Panc1 (cell line): ENCODE measurements at places on chromosomes 7 and 10.

GRCh38 chr10:94094540-94094939 is 100.8 kb downstream of the PLCE1 start:
- no peak for DNase-seq

DNA sequence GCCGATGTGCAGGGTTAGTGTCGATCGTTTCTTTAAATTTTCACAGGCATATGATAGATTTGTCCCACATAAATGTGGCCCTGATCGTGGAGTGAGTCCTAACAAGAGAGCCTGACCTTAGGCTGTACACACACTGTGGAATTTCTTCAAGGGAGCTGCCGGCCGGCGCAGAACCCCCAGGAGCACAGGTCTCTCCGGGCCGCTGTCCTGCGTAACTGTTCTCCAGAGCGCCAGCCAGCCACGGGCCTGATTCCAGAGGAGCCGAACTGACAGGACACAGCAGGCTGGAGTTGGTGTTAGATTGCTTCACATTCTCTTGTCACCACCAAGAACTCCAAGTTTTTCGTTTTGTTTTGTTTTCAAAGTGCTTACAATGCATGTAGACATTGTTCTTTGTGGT is 37.3 kb downstream of the SHH start:
- no peak for DNase-seq

- no peak for DNase-seq
Observed at GRCh38 chr7:52695973-52696595, 339.3 kb upstream of the POM121L12 start.

DNA sequence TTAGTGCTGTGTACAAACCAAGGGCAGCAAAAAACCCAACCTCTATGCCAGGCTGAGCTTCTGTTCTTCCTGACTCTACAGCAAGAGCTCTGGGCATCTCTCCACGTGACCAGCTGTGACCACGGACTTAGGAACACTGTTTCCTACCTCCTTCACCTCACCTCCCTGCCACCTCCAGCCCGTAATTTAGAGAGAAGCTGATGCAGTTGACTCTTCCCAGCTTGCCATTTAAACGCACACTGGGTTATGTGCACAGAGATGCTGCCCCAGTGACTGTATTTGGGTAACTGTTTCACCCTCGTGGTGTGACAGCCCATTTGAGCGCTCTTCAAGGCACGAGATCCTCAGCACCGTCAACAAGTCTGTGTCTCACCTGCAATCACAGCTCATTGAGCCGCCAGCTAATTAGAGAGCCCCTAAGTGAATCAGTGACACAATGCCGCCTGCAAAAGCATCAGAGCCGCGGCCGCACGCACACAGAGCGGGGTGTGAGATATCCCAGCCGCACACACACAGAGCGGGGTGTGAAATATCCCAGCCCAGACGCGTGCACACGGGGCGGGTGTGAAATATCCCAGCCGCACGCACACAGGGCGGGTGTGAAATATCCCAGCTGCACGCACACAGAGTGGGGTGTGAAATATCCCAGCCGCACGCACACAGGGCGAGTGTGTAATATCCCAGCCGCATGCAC is 319.7 kb downstream of the PTPRN2 start:
- DNase-seq, result no peak

- DNase-seq, result no peak
Observed at GRCh38 chr10:103627111-103627892, 133.8 kb downstream of the NEURL1 start.

DNA sequence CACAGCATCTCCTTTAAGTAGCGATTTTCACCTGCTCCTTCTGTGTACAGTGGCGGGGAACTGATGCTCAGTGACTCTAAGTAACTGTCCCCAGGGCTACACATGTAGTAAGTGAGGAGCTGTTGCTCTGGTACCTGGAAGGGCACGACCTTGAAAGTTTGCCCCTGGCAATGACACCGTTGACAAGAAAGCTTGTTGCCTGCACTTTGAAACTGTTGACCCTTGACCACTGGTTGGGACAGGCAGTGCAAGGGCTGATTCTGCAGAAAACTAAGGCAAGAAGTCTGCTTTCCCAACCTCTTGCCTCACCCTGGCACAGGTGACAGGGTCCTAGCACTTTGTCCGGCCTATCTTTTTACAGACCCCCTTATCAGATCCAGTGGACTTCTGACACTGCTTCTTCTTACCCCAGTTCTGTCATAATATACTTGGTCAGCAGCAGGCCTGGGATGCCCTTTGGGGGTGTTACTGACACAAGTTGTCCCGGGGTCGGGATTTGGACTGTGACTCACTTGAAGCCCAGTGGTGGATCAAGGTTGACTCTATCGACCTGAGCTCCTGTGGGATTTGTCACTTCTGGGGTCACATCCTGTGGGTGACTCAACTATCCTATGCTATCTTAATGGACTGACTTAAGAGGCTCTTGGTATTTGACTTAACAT is 5.8 kb downstream of the ACSL5 start:
- no peak for DNase-seq

DNA sequence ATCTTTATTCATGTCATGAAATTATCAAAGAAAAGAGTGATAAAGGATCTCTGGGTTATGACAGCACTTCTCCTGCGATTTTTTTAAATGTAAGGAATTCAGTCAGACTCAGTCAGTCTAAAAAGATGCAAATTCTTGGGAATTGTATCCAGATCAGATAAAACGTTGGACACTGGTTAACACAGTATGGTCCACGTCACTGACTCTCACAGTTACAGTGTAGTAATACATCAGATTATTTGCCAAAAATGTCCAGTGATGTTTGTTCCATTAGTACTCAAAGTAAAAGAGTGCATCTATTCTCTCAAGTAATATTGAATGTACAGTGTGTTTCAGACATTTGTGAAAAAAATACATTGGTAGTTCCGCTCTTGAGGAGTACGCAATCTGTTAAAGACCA is 224.5 kb downstream of the PCDH15 start:
- no peak for DNase-seq

DNA sequence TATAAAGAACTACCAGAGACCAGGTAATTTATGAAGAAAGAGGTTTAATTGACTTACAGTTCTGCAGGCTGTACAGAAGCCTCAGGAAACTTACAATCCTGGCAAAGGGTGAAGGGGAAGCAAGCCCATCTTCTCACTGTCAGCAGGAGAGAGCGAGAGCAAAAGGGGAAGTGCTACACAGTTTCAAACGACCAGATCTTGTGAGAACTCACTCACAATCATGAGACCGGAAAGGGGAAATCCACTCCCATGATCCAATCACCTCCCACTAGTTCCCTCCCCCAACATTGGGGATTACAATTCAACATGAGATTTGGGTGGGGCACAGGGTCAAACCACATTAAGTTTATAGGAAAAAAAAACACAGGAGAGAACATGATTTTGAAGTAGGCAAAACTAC is 222.1 kb upstream of the SHH start:
- no peak for DNase-seq

DNA sequence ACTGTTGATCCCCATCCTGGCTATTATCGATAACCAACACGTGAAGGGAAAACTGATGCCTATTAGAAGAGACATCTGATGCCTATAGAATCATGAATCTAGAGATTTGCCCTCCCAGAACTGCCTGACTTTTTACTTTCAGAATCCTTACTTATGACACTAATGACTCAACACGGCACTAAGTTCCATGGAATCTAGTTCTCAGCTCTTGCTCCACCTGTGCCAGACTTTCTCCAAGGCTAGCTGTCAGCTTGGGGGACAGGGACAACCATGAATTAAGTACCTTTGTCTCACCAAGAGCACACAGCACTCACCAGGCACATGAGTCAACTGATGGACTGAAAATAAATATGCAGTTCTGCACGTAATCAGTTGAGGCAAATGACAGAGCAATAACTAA is 184.2 kb downstream of the FRMD4A start:
- DNase-seq, result no peak

- DNase-seq, result no peak
Observed at GRCh38 chr10:86182595-86182994, 184.0 kb downstream of the GRID1 start.

DNA sequence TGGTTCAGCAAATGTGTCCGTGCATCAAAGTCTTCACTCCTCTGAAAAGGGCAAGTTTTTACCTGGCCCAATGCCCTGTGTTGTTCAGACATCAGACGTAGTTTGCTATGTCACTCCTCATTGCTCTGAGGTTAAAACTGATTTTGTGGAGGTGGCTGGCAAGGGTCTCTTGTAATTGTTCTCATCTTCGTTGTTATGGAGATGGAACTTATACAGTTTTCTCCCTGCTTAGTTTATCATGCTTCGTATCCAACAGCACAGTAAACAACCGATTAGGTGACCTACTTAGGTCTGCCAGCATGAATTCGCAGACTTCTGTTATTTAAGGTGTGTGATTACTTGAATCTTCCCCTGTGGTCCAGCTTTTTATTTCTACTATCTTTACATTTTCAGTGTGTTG is 274.1 kb upstream of the SMIM30 start:
- no peak for DNase-seq
